ENCODE measurements at places on chromosomes 1 and 21.

GRCh38 chr1:153217744-153218416 lies 496 bp downstream of the PRR9 start:
- DNase-seq, result no peak

DNA sequence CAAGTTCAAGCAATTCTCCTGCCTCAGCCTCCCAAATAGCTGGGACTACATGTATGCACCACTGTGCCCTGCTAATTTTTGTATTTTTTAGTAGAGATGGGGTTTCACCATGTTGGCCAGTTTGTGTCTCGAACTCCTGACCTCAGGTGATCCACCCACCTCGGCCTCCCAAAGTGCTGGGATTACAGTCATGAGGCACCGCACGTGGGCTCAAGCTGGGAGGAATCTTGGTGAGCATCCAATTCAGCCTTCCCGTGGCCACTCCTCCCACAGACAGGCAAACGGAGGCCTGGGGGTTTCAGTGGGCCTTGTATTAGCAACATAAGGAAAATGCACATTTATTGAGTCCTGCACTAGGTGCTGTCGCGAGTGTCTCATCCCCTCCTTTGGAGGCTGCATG lies 24.5 kb upstream of the VWA5B1 start:
- no peak for DNase-seq

- no peak for DNase-seq
Measured at GRCh38 chr1:63624911-63625310, 31.7 kb downstream of the PGM1 start.

- no peak for DNase-seq
Measured at GRCh38 chr1:193394336-193394735, 207.9 kb upstream of the B3GALT2 start.

DNA sequence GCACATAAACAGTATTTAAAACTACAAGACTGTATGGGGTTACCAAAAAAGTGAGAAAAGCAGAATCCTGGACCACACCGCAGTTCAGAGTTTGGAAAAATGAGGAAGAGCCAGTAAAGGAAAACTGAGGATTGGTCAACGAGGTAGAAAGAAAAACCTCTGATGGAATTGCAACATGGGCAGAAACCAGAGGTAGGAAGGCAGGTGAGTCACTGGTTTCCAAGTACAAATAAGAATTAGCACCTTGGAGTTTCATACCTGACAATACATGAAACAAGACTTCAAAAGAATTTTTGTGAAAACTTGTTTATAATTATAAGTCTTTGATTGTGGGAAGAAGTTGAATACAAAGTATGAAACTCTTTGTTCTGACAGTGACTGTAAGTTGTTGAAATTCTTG lies 533.7 kb upstream of the DAB1 start:
- no peak for DNase-seq

DNA sequence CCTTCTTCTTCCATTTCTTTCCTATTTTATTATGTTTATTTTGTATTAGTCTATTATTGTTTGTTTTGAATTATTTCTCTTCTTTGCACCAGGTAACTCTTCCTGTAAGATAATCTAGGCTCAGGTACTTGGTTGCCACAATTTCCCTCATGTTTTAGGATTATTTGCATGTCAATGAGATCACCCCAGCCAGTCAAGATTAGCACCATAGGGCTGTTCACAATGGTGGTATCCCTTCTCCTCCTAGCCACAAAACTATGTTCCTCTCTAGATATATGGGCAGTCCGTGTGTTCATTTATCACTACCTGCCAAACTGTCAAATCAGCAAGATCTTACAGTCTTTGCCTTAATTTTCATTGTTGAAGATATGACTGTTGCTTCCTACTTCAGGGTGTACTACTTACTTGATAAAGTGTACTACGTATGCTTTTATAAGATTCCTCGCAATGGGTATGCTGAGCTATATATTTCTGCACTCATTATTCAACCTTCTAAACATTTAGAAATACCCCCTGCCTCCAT lies 1536.2 kb downstream of the PLA2G4A start:
- DNase-seq, result no peak
